Stimulated activated CD8-positive, alpha-beta memory T cell treated with anti-CD3 and anti-CD28 coated beads, Interleukin-7, amount 100 ng/mL, for 1 hour (primary cell): ENCODE measurements at places on chromosomes 16 and 17.

- DNase-seq = no peak
These were observed 6.8 kb upstream of the CLUH start for GRCh38 chr17:2718150-2718938.

DNA sequence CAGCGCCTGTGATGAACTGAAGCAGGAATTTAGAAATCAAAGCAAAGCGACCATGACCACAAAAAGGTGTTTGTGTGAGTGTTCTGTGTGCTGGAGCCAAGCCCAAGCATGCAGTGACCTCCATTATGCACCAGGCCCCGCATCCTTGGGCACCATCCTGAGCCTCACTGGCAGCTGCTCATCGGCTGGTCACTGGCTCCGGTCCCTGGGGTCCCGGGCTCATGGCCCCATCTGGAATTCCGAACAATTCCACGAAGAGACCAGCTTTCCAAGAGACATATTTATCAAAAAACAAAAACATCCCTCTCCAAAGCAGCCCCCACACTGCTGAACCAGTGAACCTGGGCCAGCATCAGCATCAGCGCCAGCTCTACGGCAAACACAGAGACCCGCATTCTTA is 15.2 kb upstream of the ZNF469 start:
- no peak for DNase-seq

DNA sequence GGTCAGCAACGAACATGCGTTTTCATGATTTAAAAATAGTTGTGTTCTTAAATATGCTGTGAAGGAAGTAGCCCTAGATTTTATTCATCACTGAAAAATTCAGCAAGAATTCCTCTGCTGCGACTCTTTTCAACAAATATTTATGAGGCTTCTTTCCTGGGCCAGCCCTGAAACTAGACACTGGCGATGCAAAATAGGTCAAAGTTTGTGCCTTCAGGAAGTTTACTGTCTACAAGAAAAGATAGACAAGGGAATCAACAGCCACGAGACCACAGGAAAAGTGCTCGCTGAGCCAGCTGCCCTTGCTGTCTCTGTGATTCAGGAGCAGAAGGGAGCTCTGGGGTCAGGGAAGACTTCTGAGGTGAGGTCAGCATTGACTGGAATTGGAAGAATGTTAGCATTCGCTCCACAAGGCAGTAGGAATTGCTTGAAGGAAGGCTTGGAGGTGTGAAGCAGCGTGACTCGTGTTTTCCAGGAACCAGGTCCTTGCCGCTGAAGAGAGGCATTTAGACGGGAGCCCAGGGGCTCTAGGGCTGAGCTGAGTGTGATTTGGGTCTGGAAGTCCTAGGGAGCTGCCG is 1.9 kb upstream of the RPL26 start:
- no peak for DNase-seq

DNA sequence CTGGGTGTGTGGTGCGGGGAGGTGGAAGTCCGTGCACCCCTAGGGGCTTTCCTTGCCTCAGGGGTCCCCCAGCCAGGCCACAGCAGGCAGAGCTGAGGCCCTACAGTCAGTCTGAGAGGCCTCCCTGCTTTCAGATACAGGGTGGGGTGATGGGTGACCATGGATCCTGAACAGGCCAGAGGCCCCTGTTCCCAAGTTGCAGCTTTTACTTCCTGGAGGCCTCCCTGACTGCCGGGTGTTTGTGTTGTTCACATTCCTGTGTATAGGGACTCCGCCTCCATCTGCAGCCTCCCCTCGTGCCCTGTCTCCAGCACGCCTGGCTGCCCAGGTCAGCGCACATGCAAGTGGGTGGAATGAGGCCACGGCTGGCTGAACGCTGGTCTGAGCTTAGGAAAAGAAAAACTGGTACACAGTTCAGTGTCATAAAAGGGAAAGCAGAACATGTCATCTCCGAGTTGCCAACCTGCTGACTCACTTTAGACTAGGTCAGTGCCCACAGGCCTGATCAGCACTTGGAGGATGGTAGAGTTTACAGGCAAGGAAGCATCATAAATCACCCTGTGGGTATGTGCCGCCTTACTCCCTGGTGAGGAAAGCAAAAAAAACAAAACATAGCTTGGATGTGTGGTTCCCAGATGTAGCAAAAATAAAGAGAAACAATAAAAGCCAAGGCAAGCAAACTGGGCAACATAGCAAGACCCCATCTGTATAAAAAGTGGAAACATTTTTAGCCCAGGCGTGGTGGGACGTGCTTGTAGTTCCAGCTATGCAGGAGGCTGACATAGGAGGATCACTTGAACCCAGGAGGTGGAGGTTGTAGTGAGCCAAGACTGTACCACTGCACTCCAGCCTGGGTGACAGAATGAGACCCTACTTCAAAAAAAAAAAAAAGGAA is 6.2 kb upstream of the SLC7A6 start:
- DNase-seq = no peak

GRCh38 chr17:75430159-75430974 is 24.9 kb upstream of the GRB2 start:
- DNase-seq = no peak

- no peak for DNase-seq
These were observed 178.9 kb downstream of the TMEM132E start for GRCh38 chr17:34758316-34758715.

DNA sequence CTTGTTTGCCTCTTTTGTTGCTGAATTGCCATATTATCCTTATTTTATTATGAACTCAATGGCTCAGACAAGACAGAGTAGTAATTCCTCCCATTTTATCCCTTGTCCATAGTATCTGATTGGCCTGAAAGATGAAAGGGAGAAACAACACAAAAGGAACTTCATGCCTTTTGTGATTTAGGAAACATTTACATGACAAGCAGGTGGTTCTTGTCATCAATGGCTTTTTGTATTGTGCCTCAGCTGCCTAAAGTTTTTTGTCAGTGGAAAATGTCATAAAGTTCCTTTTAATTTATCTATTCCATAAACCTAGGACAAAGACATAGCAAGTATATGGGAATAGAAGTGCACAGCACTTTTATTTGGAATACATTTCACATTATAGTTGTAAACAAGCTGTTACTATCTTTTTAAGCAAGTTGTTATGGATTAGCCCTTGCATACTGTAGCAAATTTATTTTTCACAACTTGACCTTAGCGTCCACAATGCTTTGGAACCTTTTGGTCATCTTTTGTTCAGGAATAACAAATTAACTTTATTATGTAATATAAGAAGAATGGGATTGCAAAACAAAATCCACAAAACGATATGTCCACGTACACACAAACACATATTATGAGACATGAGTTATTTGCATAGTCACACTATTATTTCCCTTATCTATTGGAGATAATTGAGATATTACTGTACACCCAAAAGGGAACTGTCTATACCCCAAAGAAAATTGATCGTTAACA is 12.4 kb upstream of the MPHOSPH6 start:
- DNase-seq = no peak

GRCh38 chr17:27404676-27405075 is 51.6 kb upstream of the KSR1 start:
- DNase-seq = no peak

- DNase-seq = no peak
These were observed 13.8 kb downstream of the ELMO3 start for GRCh38 chr16:67212766-67213165.

DNA sequence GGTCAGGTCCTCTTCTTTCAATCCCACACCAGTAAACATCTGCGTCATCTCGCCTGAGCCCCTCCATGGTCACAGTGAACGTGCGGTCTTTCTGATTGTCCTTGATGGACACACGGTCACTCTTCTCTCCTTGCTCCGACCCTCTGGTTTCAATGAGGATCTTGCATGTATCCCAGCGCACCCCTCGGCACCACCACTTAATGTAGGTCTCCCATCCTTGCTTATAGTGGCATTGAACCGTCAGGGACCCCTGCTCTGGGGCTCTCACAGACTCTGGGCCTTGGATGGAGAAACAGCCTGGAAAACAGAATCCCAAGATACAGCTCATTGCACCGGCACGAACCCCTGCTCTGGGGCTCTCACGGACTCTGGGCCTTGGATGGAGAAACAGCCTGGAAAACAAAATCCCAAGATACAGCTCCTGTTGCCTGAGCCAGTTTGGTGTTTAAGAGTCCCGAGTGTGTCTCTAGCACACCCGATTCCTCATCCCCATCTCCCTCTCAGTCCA is 5.4 kb downstream of the CD300LB start:
- no peak for DNase-seq

- DNase-seq = no peak
These were observed 44.0 kb downstream of the SPOP start for GRCh38 chr17:49633762-49634484.

DNA sequence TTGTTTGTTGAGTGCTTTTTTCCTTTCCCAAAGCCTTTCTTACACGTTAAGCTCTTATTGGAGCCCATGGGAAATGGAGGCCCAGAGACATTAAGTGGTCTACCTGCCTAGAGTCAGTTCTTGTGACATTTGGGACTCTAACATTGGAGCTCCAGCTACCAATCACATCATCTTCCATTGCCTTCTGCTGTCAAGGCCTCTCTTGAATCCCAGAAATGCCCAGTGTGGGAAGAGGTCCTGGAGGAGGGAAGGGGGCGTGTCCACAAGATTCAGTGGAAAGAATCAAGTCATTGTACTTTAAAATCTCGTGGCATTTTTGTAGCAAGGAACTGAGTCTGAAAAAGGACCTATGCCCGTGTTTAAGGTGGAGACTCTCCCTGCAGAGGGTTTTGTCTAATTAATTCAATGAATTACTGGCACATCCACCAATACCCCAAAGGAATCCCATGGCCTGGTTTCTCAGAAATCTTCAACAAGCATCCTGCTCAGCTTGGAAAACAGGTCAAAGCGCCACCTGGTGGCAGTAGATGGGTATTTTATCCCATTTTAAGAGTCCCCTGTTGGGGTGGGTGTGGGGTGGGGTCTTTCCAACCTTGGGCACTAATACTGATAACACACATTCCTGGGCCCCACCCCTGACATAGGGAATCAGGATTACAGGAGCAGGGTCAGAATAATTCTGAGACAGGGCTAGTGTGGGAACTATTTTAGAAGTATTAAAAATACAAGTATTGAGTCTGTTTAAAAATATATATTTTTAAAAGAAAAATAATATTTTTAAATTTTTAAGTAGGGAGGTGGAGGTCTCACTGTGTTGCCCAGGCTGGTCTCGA is 24.6 kb downstream of the GPT2 start:
- DNase-seq = peak; percentile 12

GRCh38 chr16:3113765-3114479 is 1.5 kb downstream of the ZNF205 start:
- DNase-seq = no peak

DNA sequence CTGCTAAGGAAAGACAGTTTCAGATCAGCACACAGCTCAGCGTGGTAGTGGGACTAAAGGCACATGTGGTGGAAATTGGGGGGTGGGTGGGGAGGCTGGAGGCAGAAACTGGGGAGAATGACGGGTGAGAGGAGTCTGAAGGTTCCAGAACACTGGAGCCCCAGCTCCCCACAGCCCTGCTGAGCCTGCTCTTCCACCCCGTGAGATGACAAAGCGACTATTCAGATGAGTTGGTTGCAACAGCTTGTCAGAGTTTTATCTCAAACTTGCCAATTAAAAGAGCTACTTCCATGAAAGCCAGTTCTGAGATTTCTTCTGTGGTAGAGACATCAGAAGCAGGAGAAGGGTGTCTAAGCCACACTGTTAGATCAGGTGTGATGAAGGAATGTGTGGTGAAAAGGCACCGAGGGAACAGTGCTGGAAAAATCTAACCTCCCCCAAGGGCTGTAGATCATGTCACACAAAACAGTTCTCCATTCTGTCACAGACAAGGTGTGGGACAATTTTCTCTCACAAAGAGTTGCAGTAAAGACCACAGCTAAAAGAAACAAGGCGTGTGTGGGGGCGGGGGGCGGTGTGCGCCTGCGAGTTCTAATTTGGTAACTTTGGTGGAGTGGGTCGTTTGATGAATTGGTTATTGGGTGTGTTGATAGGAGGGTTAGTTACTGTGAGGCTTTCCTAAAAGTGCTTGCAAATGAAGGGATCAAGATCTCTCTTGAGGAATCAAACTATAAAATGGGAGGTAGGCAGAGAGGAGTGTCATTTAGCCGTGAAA is 39.0 kb downstream of the CCDC182 start:
- no peak for DNase-seq

DNA sequence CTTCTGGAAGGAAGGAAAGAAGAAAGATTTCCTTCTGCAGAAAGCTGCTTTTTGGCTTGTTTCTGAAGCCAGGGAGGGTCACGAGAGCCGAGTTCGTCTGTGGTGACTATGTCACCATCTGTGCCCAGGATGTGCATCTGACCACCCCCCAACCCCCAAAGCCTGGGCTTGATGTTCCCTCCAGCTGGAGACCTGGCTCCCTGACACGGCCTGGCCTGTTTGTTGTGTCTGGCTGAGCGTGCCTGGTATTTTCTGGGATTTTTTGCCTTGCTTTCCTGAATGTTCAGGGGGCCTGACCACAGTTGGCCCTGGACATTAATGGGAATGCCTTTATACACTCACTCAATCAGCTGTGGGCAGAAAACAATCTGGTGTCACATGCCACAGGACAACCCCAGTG is 38.9 kb downstream of the LGALS9 start:
- no peak for DNase-seq

GRCh38 chr17:27481327-27481726 is 25.1 kb downstream of the KSR1 start:
- peak; percentile 18 for DNase-seq

DNA sequence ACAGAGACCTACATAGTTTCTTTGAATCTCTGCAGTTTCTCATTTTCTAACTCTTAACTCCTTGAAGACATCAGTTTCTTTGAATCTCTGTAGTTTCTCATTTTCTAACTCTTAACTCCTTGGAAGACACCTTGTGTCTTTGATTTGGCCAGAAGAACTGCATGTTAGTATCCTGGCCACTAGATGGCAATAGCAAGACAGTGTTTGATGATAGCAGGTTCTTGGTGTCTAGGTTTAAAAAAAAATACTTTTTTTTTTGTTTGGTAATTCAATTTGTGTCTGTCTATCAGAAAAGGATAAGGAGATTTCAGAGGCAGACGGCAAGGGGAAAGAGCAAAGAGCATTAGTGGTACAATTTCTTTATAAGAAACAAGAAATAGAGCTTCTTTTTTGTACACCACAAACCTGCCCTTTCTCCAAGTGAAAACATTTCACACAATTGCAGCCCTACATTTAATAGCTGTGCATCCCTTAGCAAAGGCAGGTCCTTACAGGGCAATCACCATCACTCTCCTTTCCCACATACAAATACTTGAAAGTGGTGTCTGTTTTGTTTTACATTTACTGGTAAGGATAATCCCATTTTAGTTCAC is 1324.9 kb upstream of the CDH8 start:
- no peak for DNase-seq

GRCh38 chr16:55539049-55539448 is 27.4 kb upstream of the CAPNS2 start:
- no peak for DNase-seq

GRCh38 chr16:180101-180675 is at the start of gene HBQ1:
Gene HBQ1 (plus strand): TSS chr16:180459. CDS start chr16:180487, 28 bp downstream.
- no peak for DNase-seq
